ENCODE measurements at places on chromosomes 6 and 20.

DNA sequence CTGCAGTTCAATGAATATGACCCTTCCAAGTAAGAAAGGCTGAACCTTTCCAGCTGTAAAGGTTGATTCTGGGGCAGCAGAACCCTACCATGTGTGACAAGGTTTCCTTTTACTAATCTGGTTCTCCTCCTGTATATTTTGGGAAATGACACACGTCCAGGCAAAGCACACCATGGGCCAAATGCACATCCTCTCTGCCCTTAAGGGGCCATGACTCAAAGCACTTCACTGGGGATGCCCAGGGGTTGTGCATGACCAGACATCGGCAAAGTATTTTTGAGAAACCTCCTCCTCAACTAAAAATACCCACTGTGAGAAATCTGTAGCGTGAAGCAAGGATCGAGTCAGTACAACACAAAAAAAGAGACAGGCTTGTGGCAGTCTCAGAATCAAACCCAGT lies 174.7 kb downstream of the BACH2 start:
- no peak for DNase-seq

- no peak for DNase-seq
Observed at GRCh38 chr6:132526461-132526860, 11.6 kb upstream of the TAAR9 start.

GRCh38 chr6:24469811-24470210 lies 19.6 kb downstream of the GPLD1 start:
- DNase-seq, result no peak

- no peak for DNase-seq
Observed at GRCh38 chr6:90973188-90973587, 386.3 kb upstream of the MAP3K7 start.

DNA sequence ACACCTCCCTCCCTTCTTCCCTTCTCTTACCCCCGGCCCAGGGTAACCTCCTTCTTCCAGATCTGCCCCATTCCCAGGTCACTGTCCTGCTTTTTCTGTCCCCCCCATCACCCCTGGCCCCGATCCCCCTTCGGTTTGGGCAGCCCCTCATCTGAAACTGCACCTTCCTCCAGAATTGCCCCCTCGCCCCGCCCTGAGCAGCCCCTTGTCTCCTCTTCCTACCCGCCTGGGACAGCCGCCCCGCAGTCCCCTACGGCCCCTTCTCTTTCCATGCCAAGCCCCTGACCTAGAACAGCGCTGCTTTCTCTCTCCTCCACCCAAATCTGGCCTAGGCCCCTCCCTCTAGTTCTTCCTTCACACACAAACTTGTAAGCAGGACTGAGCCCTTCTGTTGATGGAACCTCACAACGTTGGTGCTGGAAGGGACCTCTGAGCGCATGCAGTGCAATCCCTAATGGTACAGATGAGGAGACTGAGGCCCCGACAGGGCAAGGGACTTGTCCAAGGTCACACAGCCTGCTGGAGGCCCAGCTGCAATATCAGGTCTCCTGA lies 630 bp downstream of the PPP2R5D start:
- no peak for DNase-seq

GRCh38 chr20:15251171-15251570 lies 913.8 kb upstream of the FLRT3 start:
- DNase-seq, result no peak

Measured in stimulated activated CD8-positive, alpha-beta memory T cell treated with anti-CD3 and anti-CD28 coated beads, Interleukin-4, amount 100 ng/mL, for 1 hour (primary cell).